ENCODE measurements at places on chromosomes 13 and 19.

DNA sequence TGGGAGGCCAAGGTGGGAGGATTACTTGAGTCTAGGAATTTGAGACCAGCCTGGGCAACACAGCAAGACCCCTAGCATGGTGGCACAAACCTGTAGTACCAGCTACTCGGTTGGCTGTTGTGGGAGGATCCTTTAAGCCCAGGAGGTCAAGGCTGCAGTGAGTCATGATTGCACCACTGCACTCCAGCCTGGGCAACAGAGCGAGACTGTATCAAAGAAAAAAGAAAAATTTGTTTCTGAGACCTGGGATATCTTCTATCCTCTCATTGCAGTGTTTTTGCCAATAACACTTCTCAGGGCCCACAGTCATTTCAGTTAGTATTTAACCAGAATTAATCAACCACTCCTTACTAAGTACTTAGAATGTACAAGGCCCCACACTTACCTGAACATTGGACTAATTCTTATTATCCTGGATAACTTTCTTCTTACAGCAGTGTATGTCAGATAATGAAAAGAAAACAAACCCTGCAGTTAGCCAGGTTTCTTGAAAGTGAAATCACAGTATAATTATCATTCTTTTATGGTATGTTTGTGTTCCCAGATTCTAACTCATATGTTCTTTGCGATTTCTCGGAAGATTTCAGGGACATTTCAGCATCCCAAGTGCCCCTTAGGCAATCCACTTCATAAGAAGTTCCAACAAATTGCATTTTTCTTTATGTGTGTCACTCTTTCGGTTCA is 75.6 kb upstream of the KLF5 start:
- no peak for DNase-seq

DNA sequence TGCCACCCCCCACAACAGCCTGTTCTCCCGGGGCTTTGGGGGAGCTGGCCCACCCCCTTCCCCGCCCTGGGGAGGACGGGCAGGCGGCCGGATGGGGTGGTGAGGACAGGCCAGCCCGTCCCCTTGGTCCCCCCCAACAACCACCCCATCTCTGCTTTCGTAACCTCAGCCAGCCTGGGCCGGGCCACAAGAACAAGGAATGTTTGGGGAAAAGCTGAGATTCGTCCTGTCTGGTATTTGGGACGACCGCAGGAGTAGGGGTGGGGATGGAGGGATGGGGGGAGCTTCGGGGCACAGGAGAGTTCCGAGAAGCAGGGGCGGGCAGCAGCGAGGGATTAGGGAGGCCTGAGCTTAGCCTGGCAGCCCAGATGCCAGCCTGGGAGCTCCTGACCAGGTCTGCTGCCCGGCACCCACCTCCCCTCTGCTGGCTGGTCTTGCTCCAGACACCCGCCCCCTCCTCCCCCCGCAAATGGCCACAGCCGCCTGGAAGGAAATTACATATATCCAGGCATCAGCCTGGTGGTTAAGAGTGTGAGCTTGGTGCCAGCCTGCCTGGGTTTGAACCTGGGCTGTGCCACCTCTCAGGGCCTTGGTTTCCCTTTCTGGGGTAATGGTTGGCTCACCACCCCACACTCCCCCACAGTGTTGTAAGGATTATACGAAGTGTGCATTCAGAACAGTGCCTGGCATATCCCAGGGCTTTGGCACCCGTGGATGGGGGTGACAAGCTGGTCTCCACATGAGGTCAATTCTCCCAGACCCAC is at the start of gene PODNL1:
PODNL1 (minus strand) TSS at position 117 of the 764 bp plus-strand sequence. CDS start 236 bp downstream, outside the sequence.
- no peak for DNase-seq

GRCh38 chr13:101474419-101474957 is 22.0 kb downstream of the ITGBL1 start:
- DNase-seq = no peak

GRCh38 chr19:27679399-27679798 is 1533.6 kb downstream of the UQCRFS1 start:
- DNase-seq = no peak

DNA sequence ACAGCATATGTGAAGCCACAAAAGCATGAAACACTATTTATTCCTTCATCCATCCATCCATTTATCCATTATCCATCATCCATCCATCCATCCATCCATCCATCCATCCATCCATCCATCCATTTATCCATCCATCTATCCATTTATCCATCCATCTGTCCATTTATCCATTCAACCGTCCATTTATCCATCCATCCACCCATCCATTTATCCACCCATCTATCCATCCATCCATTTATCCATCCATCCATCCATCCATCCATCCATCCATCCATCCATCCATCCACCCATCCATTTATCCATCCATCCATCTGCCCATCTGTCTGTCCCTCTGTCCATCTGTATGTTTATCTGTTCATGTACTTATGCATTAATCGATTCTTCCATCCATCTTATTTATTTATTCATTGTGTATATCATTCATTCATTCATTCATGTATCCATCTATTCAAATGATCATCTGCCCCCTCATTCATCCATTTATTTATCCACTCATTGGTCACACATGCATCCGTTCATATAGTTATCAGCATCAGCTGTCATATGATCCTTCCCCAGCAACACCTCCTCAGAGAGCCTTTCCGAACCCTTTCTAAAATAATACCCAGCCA is 7.0 kb upstream of the MYH14 start:
- DNase-seq = no peak

- no peak for DNase-seq
These were observed 777.9 kb downstream of the DACH1 start for GRCh38 chr13:71089056-71089455.

DNA sequence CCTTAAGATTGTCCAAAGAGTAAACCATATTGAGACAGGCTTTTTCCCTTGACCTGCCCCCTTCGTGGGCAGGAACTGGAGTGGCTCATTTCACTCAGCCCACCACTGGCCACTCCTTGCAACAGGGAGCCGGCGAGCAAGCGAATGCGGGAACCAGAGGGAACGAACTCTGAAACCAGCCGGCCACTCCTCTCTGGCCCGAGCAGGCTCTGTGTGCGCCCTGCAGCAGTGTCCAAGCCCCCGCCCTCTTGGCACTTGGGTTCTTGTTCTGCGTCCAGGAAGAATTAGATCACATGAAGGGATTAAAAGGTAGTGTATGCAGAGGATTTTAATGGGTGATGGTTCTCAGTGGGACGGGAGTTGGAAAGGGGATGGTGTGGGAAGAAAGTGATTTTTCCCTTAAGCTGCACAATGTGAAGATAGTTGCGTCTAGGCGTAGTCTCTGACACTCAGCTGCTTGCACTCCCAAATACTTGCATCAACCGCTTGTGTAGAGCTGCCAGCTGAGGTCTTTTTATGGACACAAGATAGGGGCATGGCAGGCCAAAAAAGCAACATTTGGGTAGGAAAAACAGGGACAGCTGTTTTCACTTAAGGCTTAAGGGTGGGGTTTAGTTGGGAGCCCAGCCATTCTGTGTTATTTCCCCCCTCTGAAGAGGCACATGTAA is 1209.7 kb upstream of the PCDH20 start:
- no peak for DNase-seq

DNA sequence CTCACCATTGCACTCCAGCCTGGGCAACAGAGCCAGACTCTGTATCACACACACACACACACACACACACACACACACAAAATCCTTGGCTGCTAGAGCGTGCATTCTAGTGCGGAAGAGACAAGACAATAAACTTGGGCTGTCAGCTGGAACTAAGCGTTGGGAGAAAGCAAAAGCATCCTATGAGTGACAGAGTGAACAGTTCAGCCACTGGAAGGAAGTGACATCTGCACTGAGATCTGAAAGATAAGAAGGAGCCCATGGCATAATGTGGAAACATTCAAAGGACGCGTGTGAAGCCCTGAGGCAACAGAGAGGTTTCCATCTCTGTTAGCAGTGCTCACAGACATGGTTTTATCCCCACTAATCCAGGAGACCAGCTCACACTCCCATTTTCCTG is 3.5 kb upstream of the SLC1A5 start:
- DNase-seq = no peak

GRCh38 chr13:78085434-78086225 is 167.0 kb upstream of the EDNRB start:
- no peak for DNase-seq

DNA sequence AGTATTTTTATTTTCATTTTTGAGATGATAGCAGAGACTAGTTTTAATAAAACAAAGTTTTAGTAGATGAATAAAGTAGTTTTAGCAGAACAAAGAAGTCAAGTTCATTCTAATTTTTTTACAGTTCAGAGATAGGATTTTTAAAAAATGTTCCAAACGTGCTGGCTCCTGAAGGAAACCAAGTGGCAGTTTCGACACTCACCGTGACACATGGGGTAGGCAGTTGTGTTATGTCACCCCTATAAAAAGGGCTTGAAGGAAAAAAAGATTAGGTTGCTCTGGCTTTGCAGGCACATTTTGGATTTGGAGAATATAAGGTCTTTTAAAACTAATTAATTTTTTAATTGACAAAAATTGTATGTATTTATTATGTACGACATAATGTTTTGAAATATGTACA is 305.2 kb downstream of the NDFIP2 start:
- DNase-seq = no peak

- DNase-seq = no peak
These were observed 476.5 kb downstream of the KLF5 start for GRCh38 chr13:73535341-73535740.

DNA sequence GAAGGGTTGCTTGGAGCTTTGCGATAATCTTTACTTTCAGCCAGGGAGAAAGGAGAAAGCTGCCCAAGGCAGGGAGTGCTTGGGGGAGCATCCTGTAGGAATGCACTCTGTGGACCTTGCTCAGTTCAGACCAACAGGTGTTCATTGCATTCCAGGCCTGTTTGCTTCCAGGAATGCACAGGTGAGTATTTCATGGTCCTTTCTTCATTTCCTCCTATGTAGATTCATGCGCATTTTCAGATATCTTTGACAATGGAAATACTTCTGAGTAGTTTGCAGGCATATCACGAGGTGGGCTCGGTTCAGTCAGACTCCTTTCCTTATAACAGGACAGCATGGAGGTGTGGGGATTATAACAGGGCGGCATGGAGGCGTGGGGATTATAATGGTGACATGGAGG is 254.8 kb downstream of the FGF9 start:
- DNase-seq = no peak

DNA sequence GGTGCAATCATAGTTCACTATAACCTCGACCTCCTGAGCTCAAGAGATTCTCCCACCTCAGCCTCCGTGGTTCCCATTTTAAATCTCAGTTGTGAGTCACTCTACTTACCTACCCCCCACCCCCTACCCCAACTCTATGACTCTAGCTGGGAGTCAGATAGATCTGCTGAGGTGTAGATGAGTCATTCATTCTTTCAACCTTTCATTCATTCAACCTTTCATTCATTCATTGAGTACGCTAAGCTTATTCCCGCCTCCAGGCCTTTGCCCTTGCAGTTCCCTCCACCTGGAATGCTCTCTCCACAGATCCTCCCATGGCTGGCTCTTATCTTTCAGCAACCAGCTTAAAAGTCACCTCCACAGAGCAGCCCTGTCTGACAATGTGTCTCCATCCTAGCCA is 1.1 kb upstream of the MAST1 start:
- no peak for DNase-seq

GRCh38 chr19:49856574-49857021 is 5.6 kb downstream of the PTOV1 start:
- DNase-seq = no peak

DNA sequence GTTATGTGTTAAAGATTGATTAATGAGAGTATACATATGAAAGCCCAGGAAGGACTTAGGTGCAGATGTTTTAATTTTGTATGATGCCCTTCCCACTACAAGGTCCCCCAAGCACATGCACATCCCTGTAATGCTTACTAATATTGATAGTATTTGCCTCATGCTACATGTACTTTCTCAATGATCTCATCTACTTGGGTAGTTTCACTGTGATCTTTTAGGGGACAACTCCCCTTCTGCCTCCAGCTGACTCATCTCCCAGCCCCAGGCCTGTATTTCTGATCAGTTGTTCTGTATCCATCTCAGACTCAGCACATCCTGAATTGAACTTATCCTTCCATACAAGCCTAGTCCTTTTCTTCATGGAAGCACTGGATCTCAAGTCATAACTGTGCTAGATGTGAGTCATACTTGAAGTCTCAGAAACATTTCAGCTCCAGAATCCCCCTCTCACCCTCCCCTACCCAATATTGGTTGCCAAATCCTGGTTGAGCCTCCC is 49.4 kb upstream of the INTS6 start:
- no peak for DNase-seq

Data from retina (tissue), 1 donor.